Effector memory CD8-positive, alpha-beta T cell (primary cell): ENCODE measurements at places on chromosomes 16 and 17.

- peaks cover 4% of the 10 kb centered on the region for H3K36me3 ChIP-seq
- no peak overlapping the region for H3K27ac ChIP-seq
- H3K4me1 ChIP-seq: peaks cover 14% of the 10 kb centered on the region
- H3K4me3 ChIP-seq: no peak overlapping the region
- DNase-seq: no peak
Observed at GRCh38 chr16:24002619-24003018, 166.8 kb downstream of the PRKCB start.

GRCh38 chr16:15777533-15778203, 79.2 kb downstream of the MYH11 start:
- H3K36me3 ChIP-seq: peaks cover 3% of the 10 kb centered on the region
- H3K4me1 ChIP-seq: no peaks in the 10 kb centered on the region
- H3K4me3 ChIP-seq: no peak overlapping the region
- peaks cover 21% of the 10 kb centered on the region for H3K27me3 ChIP-seq

DNA sequence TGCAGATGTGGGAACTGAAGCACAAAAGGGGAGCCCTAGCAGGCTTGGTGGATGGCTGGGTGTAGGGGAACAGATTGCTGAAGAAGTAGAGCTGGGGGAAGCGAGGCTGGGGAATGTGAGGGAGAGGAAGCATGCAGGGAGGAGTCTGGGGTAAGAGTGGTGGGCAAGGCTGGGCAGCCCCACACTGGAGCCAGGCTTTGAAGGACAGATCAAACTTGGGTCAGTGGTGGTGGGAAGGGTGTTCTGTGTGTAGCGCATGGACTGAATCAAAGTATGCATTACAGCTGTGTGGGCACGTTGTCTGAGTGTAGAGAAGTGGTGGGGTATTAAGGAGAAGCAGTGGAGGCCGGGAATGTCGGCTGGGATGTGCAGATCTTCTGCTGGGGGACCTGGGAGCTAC, 116.0 kb downstream of the CYLD start:
- H3K4me3 ChIP-seq: no peak overlapping the region
- peaks cover 3% of the 10 kb centered on the region for H3K4me1 ChIP-seq
- H3K27ac ChIP-seq: no peak overlapping the region
- DNase-seq: no peak
- no peaks in the 10 kb centered on the region for H3K36me3 ChIP-seq

GRCh38 chr17:29726715-29727252, 104.1 kb upstream of the CORO6 start:
- peaks cover 71% of the 10 kb centered on the region for H3K4me1 ChIP-seq
- H3K27ac ChIP-seq: peak overlapping the region; percentile 84
- no peak for DNase-seq
- peak overlapping the region; percentile 1 for H3K4me3 ChIP-seq
- no peaks in the 10 kb centered on the region for H3K27me3 ChIP-seq

DNA sequence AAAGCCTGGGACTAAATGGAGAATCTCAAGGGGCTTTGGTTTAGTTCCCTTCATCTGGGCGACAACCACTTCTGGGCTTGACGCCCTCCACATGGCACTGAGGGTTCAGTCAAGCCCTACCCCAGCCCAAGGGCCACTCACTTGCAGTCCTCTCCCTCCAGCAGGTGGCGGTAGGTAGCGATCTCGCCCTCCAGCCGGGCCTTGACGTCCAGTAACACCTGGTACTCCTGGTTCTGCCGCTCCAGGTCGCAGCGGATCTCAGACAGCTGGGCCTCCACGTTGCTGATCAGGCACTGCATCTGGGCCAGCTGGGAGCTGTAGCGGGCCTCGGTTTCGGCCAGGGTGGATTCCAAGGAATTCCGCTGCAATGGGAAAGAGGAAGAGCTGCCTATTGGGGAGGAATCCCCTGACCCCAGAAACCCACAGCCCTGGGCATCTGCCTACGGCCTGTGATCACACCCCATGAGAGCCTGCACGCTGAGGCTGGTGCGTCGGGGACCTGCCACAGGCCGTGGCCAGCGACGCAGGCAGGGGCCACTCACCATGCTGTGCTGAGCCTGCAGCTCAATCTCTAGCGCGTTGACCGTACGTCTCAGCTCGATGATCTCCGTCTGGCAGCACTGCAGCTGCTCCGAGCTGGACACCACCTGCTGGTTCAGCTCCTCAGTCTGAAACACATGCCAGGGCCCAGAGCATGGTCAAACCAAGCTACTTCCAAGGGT, 2.7 kb downstream of the KRT36 start:
- DNase-seq: peak; percentile 16
- H3K36me3 ChIP-seq: no peaks in the 10 kb centered on the region
- peaks cover 23% of the 10 kb centered on the region for H3K27me3 ChIP-seq
- peaks cover 10% of the 10 kb centered on the region for H3K4me1 ChIP-seq
- no peak overlapping the region for H3K27ac ChIP-seq
- no peak overlapping the region for H3K4me3 ChIP-seq

- H3K36me3 ChIP-seq: peaks cover 15% of the 10 kb centered on the region
- no peak for DNase-seq
- peak overlapping the region; percentile 91 for H3K27ac ChIP-seq
- no peaks in the 10 kb centered on the region for H3K27me3 ChIP-seq
Observed at GRCh38 chr17:30376621-30377452, 1.9 kb upstream of the CPD start.

DNA sequence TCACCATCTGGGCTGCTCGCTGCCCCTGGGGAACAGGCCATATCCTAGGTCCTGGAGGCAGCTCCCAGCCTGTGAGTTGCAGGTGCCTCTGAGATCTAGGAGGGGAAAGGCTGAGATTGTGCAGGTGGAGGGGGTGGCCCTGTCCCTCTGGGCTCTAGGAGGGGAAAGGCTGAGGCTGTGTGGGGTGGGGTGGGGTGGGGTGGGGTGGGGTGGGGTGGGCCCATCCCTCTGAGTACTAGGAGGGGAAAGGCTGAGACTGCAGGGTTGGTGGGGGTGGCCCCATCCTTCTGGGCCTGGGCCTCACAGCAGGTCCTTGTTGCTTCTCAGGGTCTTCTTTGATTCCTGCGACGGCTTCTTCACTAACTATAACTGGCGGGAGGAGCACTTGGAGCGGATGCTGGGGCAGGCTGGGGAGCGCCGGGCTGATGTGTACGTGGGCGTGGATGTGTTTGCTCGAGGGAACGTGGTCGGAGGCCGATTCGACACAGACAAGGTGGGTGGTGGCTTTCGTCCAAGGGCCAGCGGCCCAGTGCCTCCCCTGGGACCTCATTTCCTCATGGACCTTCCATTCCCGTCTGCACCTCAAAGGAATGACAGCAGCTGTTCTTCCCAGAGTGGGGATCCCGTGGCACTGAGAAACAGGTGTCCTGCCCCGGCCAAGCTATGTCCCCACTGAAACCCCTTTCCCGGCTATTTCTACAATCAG, 7.1 kb downstream of the ENGASE start:
- no peak overlapping the region for H3K4me3 ChIP-seq
- H3K27me3 ChIP-seq: no peaks in the 10 kb centered on the region
- no peak for DNase-seq
- no peak overlapping the region for H3K27ac ChIP-seq
- H3K4me1 ChIP-seq: peaks cover 8% of the 10 kb centered on the region

GRCh38 chr16:66658143-66658859, 38.2 kb downstream of the CMTM4 start:
- H3K36me3 ChIP-seq: peaks cover 3% of the 10 kb centered on the region
- no peak overlapping the region for H3K4me3 ChIP-seq
- H3K27me3 ChIP-seq: peaks cover 33% of the 10 kb centered on the region

- DNase-seq: no peak
- no peak overlapping the region for H3K27ac ChIP-seq
- peaks cover 6% of the 10 kb centered on the region for H3K4me1 ChIP-seq
Observed at GRCh38 chr16:85162478-85163277, 50.4 kb upstream of the CIBAR2 start.

GRCh38 chr16:14494396-14494966, 135.6 kb downstream of the PARN start:
- no peak for DNase-seq
- peaks cover 3% of the 10 kb centered on the region for H3K36me3 ChIP-seq
- no peak overlapping the region for H3K4me3 ChIP-seq

DNA sequence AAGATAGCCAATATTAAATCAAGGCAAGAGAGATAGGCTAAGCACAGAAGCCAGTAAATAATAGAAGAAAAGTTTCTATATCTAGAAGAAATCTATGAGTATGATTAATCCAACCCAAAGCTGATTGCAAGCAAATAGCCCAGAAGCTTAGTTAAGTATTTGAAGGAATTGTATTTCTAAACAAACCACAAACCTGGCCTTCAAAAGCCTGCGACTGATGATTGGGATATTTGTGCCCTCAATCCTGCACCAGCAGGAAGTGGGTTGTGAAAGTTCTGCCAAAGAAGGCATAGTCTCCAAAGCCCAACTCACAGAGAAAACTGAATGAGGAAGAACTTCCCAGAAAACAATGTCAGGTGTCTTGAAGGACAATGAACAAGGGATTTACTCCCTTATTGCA, 114.5 kb upstream of the C17orf78 start:
- H3K4me3 ChIP-seq: no peak overlapping the region
- H3K27ac ChIP-seq: no peak overlapping the region
- no peaks in the 10 kb centered on the region for H3K27me3 ChIP-seq
- peaks cover 15% of the 10 kb centered on the region for H3K36me3 ChIP-seq
- no peak for DNase-seq
- no peaks in the 10 kb centered on the region for H3K4me1 ChIP-seq

GRCh38 chr17:49908782-49909714, 59.9 kb upstream of the DLX4 start:
- H3K36me3 ChIP-seq: peaks cover 3% of the 10 kb centered on the region
- H3K4me3 ChIP-seq: peak overlapping the region; percentile 70
- H3K27me3 ChIP-seq: peaks cover 85% of the 10 kb centered on the region
- no peaks in the 10 kb centered on the region for H3K4me1 ChIP-seq
- DNase-seq: no peak

GRCh38 chr16:74759564-74759963, 15.1 kb downstream of the FA2H start:
- H3K36me3 ChIP-seq: peaks cover 2% of the 10 kb centered on the region
- DNase-seq: no peak
- no peaks in the 10 kb centered on the region for H3K4me1 ChIP-seq
- H3K27me3 ChIP-seq: peaks cover 28% of the 10 kb centered on the region
- H3K4me3 ChIP-seq: no peak overlapping the region

DNA sequence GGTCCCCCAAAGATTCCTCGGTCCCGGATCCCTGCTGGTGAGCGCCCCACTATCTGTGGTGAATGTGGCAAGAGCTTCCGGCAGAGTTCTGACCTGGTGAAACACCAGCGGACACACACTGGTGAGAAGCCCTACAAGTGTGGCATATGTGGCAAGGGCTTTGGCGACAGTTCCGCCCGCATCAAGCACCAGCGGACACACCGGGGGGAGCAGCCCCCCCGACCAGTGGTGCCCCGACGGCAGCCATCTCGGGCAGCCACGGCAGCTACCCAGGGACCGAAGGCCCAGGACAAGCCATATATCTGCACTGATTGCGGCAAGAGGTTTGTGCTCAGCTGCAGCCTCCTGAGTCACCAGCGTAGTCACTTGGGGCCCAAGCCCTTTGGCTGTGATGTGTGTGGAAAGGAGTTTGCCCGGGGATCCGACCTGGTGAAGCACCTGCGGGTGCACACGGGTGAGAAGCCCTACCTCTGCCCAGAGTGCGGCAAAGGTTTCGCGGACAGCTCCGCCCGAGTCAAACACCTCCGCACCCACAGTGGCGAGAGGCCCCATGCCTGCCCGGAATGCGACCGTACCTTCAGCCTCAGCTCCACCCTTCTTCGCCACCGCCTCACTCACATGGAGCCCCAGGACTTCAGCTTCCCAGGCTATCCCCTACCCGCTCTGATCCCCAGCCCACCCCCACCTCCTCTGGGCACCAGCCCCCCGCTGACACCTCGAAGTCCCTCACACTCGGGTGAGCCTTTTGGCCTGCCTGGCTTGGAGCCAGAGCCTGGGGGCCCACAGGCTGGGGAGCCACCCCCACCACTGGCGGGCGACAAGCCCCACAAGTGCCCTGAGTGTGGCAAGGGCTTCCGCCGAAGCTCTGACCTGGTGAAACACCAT, 2.8 kb downstream of the ZNF48 start:
- H3K36me3 ChIP-seq: peaks cover 16% of the 10 kb centered on the region
- peak overlapping the region; percentile 62 for H3K27ac ChIP-seq
- H3K4me1 ChIP-seq: peaks cover 29% of the 10 kb centered on the region
- H3K4me3 ChIP-seq: peak overlapping the region; percentile 17
- no peak for DNase-seq
- no peaks in the 10 kb centered on the region for H3K27me3 ChIP-seq

DNA sequence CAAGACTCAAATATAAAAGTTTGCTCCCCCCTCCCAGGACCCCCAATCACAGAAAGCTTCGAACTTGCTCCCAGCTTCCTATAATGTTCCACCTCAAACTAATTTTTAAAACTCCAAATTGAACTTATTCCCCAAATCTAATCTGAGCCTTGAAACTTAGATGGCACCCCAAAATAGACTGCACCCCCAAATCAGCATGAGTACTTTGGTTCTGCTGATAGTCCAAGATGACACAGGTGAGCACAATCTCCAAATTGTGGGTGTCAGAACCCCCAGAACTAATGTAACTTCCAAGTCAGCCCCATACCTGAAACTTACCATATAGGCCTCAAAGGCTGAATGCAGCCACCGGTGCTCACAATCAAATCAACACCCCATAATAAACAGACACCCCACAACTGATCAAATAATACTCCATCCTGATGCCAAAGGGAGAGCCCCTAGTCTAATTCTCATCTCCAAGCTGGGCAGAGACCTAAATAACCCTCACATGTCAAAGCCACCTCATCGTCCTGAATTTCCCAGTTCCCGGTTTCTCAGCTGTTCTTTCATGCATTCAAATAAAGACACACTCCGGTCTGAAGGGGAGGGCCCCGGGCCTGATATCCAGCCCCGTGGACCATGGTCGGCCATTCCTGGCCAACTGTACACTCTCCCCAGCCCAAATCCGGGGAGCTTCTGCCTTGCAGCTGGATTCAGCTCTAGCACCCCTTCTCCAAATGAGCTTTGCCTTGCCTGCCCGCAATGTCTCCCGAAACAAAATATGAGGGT, 1.8 kb upstream of the BCL6B start:
- H3K36me3 ChIP-seq: peaks cover 27% of the 10 kb centered on the region
- H3K4me1 ChIP-seq: peaks cover 52% of the 10 kb centered on the region
- DNase-seq: no peak
- no peaks in the 10 kb centered on the region for H3K27me3 ChIP-seq

DNA sequence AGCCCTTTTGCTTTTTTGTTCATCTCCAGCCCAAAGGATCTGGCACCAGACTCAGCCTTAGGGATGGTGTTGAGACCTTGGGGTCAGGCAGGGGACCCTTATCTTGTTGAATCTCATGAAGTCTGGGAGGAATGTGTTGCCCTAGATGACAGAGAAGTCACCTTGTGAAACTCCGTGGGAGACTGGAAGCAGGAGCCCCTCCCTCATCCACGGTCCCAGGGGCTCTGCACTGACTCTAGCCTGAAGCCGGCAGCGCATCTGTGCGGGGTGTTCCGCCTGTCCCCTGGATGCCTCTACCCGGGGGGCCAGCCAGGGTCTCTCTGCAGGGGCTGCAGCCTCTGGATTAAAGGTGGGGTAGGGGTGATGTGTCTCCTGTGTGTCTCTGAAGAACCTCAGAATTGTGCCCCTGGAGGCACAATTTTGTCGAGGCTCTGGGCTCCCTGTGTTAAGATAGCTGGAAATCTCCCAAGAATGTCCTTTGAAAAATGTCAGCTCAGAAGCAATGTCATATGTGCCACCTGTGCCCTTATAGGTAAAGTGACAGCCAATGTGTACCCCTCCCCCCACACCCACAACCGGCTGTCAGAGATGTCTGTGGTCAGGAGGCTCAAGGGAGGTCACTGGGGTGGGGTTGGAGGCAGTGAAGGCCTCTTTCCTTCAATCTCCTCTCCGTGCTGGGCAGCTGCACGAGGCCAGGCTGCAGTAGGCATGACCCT, 32.1 kb upstream of the CDC42EP4 start:
- H3K4me1 ChIP-seq: no peaks in the 10 kb centered on the region
- H3K4me3 ChIP-seq: no peak overlapping the region
- DNase-seq: no peak
- no peak overlapping the region for H3K27ac ChIP-seq
